ENCODE measurements at places on chromosomes 6 and 20. TPM values are rescaled to one million over a fixed set of nuclear protein-coding genes. Genes with fewer than 3 reads are reported as not detected.

HCK gene
- 3.5 TPM for polyA plus RNA-seq

MUC21 gene
- polyA plus RNA-seq: not detected

SYNJ2 gene
- polyA plus RNA-seq: 8.4 TPM

NMBR gene
- 0.13 TPM for polyA plus RNA-seq

PTGIS gene
- 22.2 TPM for polyA plus RNA-seq

LTV1 gene
- polyA plus RNA-seq: 41.0 TPM

ELOVL5 gene
- 30.9 TPM for polyA plus RNA-seq

KCNK15 gene
- polyA plus RNA-seq: 0.20 TPM

ZNF311 gene
- 1.6 TPM for polyA plus RNA-seq

PRND gene
- polyA plus RNA-seq: 44.4 TPM

CST2 gene
- polyA plus RNA-seq: not detected

MLN gene
- not detected for polyA plus RNA-seq

DNA sequence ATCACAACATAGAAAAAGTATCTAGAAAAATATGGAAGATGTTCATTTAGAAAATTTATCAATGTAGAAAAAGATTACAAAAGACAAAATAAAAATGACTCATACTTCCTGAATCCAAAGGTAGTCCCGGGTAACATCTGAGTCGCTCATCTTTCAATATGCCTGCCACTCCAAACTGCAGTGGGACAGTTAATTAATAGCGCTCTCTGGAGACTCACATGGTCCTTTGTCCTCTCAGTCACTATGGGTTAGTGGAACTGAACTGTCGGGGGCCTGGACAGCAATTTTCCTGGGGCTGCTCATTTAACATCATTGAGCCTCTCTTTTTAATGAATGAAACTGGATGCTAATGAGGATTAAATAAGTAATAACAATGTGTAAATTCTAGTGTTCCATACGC is 103.4 kb downstream of the MAP3K4 start:
- no peak for DNase-seq

GRCh38 chr6:119110601-119111548 is 32.4 kb upstream of the FAM184A start:
- DNase-seq: peak; percentile 56

GRCh38 chr6:39465539-39465938 is 143.0 kb upstream of the KCNK16 start:
- no peak for DNase-seq

GRCh38 chr20:43459022-43459942 is 1.6 kb downstream of the SRSF6 start:
- DNase-seq: no peak

DNA sequence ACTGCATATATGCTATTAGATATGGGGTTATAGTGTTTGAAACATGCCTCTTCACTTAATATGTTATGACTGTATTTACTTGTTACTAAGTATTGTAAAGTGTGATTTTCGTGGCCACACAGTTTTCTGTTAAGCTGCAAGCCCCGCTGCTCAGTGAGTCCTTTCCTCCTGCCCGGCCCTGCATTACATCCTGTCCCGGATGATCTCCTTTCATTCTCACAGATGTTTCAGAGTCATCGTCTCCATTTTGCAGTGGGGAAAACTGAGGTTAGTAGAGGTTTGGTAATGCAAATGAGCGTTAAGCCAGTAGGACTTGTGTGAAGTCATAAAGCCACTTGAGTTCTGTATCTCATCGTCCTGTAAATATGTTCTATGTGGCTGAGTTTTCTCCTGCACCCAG is 155.5 kb downstream of the CFAP61 start:
- no peak for DNase-seq

DNA sequence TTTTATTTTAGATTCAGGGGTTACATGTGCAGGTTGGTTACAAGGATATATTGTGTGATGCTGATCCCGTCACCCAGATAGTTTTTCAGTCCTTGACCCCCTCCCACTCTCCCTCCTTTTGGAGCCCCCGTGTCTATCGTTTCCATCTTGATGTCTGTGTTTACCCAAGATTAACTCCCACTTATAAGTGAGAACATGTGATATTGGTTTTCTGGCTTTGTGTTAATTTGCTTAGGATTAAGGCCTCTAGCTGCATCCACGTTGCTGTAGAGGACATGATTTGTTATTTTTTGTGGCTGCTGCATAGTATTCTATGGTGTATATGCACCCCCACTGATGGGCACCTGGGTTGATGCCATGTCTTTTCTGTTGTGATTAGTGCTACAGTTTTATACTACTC is 178.6 kb downstream of the PLCB1 start:
- DNase-seq: no peak

- no peak for DNase-seq
Observed at GRCh38 chr6:47069156-47069555, 27.0 kb upstream of the ADGRF1 start.

DNA sequence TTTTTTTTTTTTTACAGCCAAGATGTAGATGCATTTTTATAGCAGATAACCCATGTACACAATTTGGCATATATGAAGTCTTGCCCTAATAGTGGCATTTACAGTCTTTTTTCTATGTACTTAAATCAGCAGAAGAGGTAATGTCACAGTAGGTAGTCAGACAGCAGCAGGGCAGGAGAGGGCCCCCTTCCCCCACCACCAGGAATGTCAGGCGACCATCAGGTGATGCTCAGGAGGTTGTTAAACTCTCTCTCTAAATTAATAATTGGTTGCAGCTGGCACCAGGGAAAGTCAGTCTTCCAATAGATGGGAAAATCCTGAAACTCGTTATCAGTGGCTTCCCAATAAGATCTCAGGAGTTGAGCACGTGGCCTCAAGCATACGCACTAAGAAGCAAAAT is 188.0 kb upstream of the ADGRB3 start:
- no peak for DNase-seq

GRCh38 chr6:71289039-71289801 is 609 bp downstream of the OGFRL1 start:
- no peak for DNase-seq

DNA sequence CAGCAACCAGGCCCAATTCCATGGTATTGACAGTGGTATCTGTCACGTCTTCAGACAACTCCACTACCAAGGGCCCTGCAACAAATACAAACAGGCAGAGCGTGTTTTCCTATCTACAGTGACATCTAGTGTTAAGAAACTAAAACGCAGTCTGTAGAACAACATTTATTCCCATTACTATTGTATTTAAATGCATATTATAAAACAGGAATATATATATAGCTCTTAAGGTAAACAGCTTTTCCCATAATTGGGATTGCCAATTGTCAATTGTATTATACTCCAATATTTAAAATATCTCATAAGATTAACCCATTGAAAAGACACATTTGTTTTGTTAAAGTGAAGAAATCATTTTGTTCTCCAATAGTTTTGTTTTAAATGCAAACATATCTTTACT is 97.2 kb downstream of the KIF16B start:
- peak; percentile 36 for DNase-seq
